ENCODE measurements at places on chromosomes 5 and 9.

- no peak for DNase-seq
These were observed 348.5 kb downstream of the BNC2 start for GRCh38 chr9:16521868-16522411.

DNA sequence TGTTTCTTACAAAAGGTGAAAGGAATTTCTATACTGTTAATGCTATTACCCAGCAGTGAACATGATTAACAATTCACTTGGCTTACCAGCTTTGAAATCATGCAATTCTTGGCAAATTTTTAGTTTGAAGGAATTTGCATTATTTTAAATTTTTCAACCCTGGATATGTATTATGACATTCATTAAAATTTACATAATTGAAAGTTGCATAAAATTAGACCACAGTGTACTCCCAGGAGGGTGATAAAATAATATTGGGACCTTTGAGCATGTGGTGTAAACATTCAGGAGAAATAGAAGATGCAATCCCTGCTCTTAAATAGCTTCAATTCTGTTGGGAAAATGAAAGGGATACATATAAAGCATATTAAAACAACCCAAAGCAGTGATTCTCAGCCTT is 412.2 kb upstream of the SGCD start:
- no peak for DNase-seq

DNA sequence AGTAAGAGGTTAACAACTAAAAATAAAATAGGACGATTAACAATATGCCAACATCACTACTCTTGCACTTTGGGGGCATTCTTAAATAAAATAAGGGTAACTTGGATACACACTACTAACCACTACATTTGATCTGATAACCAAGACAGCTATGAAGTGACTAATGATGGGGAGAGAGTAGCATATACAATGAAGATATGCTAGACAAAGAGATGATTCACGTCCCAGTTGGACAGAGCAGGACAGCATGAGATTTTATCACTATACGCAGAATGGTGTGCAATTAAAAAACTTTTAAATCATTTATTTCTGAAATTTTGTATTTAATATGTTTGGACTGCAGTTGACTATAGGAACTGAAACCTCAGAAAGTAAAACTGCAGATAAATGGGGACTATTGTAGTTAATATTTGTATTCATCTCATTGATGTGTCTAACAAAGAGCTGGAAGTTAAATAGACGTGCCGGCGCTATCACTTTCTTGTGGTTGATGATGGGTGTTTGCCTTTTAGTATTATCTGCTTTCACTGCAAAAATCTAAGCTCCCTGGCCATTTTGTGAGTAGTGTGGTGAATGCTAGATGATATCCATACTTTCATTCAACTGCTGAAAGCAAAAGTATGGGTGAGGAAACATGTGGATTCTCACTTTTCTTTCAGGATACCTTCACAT is 18.7 kb downstream of the GIN1 start:
- DNase-seq = no peak

- no peak for DNase-seq
These were observed 9.1 kb upstream of the DNAJC25 start for GRCh38 chr9:111621895-111622480.

- DNase-seq = no peak
These were observed 79.0 kb downstream of the PAPPA start for GRCh38 chr9:116232424-116233159.

- no peak for DNase-seq
These were observed 20.7 kb upstream of the ROPN1L start for GRCh38 chr5:10420932-10421331.

GRCh38 chr9:113564498-113565237 is 101.1 kb downstream of the RGS3 start:
- DNase-seq = peak; percentile 79

DNA sequence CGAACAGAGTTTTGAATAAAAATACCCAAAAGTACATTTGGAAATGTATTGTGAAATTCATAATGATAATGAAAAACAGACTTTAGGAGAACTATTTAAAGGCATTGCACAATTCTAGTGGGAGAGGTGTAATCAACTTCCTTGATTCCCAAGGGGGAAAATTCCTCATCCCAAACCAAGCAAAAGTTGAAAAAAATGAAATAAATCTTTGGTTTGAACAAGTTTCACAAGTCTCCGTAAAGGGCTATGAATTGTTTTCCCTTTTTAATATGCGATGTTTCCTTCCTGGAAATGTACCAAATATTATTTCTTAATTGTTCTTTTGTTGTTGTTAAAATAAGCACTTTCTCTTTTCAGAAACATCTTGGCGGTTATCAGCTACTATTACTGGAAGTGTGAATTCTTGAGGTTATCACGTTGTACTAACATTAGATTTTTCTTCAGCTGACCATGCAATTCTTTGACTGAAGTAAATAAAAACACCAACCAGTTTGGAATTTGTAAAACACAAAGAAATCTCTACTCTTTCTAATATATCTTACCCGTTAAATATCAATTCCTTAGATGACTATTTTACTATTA is 59.3 kb downstream of the SVEP1 start:
- DNase-seq = no peak

GRCh38 chr5:59536875-59537274 is 356.7 kb downstream of the PDE4D start:
- no peak for DNase-seq

DNA sequence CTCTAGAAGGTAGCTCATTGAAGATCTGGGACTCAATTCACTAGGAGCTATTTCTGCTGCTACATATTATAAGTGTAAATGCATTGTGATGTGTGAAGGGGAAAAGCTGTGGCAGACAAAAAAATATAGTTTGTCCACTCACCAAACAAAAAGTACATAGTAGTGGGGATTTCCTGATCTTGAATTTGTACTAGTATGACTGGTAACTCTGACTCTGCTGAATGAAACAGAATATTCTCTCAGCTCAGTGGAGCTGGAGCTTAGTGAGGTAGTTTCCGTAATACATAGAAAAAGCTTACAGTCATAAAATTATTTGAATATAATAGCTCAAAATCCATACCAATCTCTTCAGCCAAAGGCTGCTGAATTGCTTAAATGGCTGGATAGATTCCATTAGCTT is 455.6 kb upstream of the CD180 start:
- no peak for DNase-seq

DNA sequence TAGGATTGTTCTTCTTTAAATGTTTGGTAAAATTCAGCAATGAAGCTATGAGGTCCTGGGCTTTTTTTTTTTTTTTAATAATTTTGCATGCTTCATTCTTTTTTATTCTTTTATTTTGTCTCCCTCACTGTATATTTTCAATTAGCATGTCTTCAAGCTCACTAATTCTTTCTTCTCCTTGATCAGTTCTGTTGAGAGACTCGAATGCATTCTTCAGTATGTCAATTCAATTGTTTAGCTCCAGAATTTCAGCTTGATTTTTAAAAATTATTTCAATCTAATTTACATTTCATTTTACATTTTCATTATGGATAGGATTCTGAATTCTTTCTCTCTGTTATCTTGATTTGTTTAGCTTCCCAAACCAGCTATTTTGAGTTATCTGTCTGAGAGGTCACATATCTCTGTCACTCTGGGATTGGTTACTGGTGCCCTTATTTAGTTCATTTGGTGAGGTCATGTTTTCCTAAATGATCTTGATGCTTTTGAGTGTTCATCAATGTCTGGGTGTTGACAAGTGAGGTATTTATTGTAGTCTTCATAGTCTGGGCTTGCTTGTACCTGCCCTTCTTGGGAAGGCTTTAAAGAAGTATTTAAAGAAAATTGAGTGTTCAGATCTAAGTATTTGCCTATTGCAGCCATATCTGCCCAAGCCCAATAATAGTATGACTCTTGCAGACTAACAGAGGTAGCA is 9.1 kb downstream of the LURAP1L start:
- no peak for DNase-seq

- no peak for DNase-seq
These were observed 26.3 kb downstream of the MSX2 start for GRCh38 chr5:174750711-174751110.

DNA sequence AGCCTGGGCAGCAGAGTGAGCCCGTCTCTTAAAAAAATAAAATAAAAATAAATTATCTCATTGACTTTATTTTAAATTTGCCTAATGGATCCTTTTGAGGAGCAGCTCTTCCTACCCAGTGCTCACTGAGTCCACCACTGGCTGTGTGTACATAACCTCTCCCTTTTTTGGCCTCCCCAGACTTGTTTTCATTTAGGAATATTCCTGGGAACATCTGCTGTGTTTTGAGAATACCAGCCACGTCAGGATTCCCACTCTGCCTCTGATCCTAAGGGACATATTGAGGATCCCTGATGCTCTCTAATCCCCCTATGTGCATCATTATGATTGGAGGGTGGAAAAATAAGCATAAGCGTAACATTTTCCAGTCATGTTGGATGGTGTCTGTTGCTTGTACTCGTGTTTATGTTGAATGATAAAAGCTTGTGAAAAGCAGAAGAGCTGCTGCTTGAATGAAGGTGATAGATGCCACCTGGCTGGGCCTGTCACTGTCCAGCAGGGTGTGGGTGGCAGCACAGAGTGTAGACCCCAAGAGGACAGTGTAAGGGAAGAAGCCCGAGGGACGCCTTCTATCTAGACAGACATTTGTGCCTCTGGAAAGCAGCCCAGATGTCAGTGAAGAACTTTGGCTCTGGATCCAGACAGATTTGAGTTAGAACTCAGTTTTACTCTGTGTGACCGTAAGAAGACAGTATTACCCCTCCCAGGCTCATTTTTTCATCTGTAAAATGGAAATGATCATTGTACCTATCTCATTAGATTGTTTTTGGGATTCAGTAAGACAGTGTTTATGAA is 15.4 kb downstream of the KCNN2 start:
- no peak for DNase-seq

DNA sequence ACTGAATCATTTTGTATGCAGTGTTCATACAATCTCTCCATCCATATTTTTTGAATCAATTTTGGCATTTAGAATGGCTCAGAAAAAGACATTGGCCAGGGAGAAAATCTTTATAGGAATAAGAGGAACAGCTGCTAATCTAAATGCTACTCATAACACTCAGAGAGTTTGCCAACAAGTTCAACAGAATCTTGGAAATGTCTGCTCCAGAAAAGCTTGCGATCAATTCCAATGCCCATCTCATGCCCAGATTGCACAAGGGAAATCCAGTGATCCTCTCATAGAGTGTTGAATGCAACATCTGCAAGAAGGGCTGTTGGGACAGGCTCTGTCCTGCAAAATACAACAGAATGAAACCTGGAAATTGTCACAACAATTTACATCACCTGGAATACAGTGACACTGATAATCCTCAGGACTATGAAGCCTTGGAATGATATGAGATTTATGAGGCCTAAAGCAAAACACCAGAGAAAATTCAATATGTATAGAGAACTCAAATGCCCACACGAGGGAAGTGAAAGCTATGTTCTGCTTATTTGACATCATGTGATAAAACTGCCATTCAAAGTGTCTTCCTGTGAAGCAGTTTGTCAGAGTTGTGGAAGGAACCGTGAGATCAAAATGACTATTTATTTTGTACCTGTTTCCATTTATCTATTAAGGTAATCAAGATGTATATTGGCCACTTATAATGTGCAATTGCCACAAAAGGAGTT is 190.1 kb downstream of the PARP8 start:
- DNase-seq = no peak

DNA sequence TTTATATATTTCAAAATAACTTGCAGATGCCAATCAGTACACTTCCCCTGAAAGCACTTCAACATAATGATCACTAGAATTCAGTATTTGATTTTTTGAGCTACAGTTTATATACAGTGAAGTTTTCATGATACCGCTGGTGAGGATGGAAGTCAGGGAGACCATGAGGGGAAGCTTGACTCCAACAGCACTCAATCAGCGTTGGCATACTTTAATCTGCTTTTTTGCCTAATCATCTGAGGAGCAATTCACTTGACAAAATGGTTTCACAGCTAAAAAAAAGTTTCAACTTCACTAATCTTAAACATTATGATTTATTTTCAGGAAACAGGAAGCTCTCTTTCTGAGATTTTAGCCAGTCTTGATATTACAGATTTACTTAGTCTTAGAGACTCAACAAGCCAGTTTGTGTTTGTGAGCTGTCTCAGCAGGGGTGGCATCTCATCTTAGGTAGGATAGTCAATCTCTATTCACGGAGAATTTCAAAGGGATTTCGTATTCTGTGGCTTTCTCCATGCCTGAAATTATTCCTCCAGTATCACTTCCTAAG is 111.4 kb upstream of the ARRDC3 start:
- DNase-seq = no peak

- no peak for DNase-seq
These were observed 530 bp downstream of the TMEFF1 start for GRCh38 chr9:100473276-100474081.

GRCh38 chr9:20319241-20319640 is 303.1 kb downstream of the MLLT3 start:
- DNase-seq = no peak

DNA sequence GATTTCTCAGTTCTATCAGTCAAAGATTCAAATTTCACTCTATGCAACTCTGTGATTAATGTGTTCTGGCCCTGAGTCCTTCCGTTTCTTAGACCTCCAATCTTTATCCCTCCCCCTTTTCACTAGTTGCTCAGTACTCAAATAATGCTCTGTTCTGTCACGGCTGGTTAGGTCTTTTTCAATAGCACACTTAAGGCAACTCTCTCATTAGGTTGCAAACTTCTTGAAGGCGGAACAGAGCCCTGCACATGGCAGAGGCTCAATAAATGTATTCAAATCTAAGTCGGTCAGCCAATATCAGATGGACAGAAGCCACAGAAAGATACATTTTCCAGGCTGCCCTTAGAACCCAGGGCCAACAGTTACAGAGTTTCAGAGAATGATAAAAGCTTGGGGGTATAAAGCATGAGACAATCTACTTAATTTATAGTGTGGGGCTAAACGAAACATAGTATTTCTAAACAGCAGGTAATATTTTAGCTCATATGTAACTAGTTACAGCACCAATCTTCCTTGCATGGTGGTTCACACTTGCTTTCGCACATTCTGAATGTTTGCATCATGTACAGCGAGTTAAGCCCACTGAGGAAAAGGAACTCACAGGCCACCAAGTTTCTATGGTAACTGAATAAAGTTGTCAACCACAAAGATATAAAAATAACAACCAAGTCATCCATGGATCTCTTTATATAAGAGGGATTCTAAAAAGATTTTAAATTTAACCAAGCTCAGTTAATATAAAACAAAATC is 67.1 kb upstream of the GOLPH3 start:
- no peak for DNase-seq

DNA sequence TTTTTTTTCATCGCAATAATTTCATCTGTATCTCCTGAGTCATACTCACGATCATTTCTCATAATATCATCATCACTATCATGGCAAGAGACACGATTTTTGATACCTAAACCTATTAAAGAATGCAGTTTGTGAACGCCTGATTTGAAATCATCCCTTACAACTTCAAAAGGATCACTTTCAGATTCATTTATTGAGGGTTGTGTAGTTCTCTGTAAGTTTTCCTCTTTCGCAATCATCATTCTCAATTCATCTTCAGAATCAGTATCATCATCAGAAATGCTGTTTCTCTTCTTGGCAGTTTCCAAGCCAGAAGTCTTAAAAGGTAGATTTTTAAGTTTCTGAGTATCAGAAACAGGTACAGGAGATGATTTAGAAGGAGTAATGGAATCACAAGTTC is 9.7 kb downstream of the NOL8 start:
- DNase-seq = no peak

GRCh38 chr5:136084698-136085097 is 47.9 kb upstream of the SMAD5 start:
- no peak for DNase-seq
